ENCODE measurements at places on chromosomes 3 and 15. TPM values are rescaled to one million over a fixed set of nuclear protein-coding genes. Genes with fewer than 3 reads are reported as not detected.

GRCh38 chr3:187610981-187611511, 59.1 kb downstream of the SST start:
- no peak for DNase-seq

DNA sequence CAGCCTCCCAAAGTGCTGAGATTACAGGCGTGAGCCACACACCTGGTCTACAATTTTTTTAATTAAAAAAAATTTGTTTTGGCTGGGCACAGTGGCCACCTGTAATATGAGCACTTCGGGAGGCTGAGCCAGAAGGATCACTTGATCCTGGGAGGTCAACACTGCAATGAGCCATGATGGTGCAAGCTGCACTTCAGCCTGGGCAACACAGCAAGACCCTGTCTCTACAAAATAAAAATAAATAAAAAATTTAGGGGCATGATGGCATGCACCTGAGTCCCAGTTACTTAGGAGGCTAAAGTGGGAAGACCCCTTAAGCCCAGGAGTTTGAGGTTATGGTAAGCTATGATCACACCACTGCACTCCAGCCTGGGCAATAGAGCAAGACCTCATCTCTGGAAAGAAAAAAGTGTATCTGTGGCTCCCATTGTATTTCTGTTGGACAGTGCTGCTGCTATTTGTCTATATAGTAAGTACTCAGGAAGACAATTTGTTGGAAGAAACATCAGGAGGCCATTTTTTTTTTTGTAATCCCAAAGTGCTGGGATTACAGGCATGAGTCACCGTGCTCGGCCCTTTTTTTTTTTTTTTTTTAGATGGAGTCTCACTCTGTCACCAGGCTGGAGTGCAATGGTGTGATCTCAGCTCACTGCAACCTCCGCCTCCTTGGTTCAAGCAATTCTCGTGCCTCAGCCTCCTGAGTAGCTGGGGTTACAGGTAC, 27.5 kb upstream of the SH3BP5 start:
- DNase-seq = no peak

- DNase-seq = no peak
These were observed 121.6 kb upstream of the EIF1B start for GRCh38 chr3:40187945-40188344.

DNA sequence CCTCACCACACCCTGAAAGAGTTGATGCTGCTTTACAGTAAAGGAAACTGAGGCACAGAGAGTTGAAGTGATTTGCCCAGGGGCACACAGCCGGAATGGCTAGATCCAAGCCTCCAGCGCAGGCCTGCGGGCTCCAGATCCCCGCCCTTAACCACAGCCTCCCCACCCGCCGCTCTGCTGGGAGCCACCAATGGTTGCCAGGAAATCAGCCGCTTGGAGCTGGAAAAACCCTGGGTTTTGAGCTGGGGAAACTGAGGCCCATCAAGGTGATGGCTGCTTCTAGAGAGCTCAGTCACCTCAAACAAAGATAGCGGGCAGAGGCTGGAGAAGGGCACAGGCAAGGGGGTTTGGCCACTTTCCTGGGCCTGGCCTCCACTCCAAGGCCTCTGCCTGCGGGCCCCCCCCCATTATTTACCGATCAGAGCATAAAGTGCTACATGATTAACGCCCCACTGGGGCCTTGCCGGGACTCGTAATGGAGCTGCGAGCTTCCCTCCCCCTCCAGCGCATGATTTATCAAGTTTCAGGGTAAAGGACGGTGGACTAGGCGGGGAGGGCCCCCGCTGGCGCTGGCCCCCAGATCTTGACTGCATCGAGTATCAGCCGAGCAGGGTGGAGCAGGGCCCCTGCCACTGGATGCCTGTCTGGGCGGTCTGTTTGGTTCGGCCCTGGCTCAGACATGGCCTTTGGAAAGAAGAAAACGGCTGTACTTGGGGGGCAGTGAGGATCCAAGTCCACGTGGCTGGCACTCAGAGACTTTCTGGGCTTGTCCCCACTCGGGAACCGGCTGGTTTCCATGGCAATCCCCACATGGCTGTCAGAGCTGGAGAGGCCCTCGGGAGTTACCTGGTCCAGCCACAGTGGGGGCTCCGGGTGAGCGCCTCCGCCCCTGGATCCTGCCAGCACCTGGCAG, 9.1 kb downstream of the PLXND1 start:
- DNase-seq = no peak

DNA sequence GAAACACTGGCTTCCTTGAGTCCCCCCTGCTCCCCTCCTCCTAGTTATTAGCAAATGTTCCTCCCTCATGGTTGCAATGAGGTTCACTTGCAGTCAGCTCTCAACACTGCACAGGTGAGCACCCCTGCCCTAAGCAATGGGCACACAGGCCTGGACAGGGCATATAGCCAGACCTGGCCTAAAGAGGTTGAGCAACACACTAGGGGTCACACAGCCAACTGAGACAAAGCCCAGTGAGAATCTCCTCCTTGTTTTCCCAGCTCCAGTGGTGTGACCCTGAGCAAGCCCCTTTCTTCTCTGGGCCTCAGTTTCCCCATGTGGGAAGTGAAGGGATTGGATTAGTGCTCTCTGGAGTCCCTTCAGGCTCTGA, 49.9 kb downstream of the ATP2B2 start:
- no peak for DNase-seq

Gene LMAN1L
- 2.2 TPM for total RNA-seq

Gene TAMM41
- total RNA-seq = 39.0 TPM

Gene SLMAP
- total RNA-seq = 57.1 TPM

Measured in activated B cell treated with CpG ODN at 0.5 μM for 24 hours (primary cell).